ENCODE measurements at places on chromosomes 5 and 9.

DNA sequence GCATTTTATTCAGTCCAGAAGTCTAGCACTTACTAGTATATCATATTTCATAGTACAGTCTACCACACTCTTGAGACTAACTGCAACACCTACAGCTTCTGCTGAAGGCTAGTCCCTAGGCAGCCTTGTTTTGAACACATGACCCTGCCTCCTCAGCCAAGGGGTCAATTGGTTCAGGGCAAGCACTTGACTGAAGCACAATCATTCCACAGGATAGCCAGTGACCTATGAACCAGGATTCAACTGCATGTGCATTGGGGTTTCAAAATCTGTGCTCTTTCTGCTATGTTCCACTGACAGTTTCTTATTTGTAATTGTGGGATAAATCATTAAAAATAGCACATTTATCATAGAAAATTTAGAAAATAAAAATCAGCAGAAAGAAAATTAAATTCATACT, 186.8 kb downstream of the TMEM161B start:
- DNase-seq = no peak

GRCh38 chr9:4119778-4120554, 179.9 kb downstream of the GLIS3 start:
- DNase-seq = no peak

DNA sequence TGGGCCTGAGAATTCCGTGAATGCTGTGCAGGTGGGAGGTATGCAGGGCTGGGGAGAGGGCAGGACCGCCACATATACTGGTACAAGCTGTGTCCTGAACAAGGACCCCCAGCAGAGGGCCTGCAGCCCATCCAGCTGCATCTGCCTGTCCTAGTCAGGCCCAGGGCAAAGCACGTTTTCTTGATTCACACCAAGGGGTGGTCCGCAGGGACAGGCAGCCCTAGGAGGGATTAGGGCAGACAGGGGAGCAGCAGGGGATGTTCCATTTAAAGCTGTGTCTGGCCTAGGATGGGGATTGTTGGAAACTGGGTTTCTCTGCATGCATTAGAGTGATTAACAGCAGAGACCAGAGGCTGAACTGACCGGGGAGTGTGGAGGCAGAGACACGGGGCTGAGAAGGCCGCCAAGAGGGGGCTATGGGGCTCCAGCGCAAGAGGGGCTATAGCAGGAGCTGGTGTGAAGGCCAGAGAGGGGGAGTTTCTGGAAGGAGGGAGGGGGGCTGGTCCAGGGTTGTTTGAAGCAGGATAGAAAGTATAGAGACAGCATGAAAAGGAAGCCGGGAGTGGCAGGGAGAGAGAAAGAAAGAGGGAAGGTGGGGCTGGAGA, 2.7 kb downstream of the GRM6 start:
- DNase-seq = no peak

DNA sequence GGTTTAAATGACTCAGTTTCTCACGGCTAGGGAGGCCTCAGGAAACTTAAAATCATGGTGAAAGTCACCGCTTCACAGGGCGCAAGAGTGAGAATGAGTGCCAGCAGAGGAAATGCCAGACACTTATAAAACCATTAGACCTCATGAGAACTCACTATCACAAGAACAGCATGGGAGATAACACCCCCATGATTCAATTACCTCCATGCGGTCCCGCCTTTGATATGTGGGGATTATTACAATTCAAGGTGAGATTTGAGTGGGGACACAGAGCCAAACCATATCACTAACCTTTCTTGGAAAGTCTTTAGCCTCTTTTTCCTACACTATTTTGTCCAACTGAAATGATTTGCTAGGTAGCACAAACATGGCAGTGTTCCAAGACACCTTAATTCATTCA, 533.9 kb upstream of the NUDT12 start:
- DNase-seq = no peak

GRCh38 chr5:137833463-137833862, 34.2 kb upstream of the MYOT start:
- DNase-seq = peak; percentile 2

GRCh38 chr9:2000314-2000713, 14.8 kb upstream of the SMARCA2 start:
- no peak for DNase-seq

DNA sequence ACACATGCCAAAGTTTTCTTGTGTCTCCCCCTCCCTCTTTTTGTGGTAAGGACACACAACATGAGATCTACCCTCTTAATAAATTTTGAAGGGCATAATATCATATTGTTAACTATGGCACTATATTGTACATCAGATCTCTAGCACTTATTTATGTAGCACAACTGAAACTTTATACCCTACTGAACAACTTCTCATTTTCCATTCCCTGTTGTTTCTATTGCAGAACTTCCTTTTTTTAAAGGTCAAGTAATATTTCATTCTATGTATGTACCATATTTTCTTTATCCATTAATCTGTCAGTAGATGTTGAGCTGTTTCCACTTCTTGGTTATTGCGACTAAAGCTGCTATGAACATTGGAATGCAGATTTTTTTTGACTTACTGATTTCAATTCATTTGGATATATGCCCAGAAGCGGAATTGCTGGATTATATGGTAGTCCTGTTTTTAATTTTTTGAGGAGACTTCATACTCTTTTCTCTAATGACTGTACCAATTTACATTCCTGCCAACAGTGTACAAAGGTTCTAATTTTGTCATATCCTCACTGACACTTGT, 305.3 kb downstream of the PRR16 start:
- no peak for DNase-seq

DNA sequence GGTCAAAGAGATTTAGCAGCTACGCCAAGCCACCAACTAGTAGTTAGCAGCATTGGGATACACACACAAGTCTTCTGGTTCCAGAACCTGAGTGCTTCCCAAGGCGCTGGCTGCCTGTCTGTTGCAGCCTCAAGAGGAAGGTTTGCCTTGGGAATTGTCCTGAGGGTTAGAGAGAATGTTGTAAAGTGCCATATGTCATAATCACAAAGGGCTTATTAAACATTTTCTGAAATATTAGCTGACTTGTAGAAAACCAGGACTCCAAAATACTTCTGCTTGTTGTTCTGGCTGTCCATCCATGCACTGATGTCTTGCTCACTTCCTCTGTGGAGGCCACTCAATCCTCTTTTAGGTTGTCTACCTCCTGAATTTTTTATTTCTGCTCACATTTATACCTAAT, 46.3 kb downstream of the SLC36A1 start:
- no peak for DNase-seq

GRCh38 chr5:93022796-93023447, 558.1 kb downstream of the NR2F1-AS1 start:
- DNase-seq = no peak

GRCh38 chr9:109001275-109001676, 12.0 kb downstream of the CTNNAL1 start:
- DNase-seq = peak; percentile 18

- DNase-seq = no peak
These were observed 31.1 kb upstream of the MAMDC2 start for GRCh38 chr9:70012569-70012968.

DNA sequence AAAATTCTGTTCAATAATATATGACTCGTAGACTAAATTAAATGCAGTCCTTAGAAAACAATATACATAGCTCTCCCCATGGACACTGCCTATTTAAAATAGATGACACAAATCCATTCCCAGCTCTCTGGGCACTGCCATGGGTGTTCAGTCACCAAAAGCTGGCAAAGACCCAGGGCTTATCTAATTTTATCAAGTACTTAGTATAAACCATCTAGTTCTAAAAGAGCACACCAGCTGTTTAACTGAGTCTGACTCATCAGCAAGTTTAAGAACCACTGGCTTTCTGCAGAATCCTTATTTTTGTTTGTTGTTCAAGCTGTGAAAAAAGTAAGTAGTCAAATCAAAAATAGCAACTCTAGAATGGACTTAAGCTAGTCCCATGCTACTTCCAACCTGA, 107.6 kb downstream of the PLPP1 start:
- DNase-seq = no peak

GRCh38 chr9:131528886-131529505, 2.1 kb downstream of the UCK1 start:
- no peak for DNase-seq

DNA sequence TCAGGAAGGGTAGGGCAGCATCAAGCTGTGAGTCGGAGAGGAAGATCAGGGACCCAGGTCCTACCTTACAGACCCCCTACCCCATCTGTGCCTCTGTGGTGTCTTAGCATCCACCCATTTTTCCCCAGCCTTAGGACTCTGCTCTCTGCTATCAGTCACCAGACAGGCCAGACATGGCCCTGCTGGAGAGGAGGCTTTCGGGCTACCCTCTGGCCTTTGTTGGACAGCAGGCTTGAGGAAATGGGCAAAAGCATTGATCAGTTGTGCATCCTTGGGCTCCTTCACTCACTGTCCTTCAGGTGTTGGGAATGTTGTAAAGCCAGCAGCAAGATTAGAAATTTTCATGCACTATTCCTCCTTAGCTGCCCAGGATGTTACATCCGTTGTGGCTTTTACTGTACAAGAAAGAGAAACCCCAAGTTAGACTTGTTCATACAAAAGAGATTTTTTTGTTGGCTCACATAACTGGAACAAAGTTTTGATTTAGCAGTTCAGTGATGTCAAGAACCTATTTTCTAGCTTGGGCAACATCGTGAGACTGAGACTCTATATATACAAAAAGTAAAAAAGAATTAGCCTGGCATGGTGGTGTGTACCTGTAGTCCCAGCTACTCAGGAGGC, 17.4 kb upstream of the TNFAIP8 start:
- no peak for DNase-seq

DNA sequence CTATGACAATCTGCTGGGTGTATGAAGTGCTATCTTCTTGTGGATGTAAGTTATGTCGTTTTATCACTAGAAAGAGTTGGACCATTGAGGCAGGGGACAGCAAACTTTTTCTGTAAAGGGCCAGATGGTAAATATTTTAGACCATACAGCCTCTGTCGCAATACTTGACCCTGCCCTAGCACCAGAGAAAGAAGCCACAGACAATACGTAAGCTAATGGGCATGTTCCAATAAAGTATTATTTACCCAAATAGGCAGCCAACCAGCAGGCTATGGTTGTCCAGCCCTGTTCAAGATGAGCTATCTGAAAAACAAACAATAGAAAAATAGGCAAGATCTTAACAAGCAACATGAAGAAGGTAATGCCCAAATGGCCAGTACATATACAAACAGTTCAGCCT, 36.4 kb downstream of the MTX3 start:
- no peak for DNase-seq
